NAMALWA (cell line): ENCODE measurements at places on chromosomes 1 and 21.
A peak's percentile ranks its signal among the peaks of the same experiment; 100 is the strongest.

GRCh38 chr1:14371771-14372497 is 226.6 kb upstream of the KAZN start:
- DNase-seq: no peak

DNA sequence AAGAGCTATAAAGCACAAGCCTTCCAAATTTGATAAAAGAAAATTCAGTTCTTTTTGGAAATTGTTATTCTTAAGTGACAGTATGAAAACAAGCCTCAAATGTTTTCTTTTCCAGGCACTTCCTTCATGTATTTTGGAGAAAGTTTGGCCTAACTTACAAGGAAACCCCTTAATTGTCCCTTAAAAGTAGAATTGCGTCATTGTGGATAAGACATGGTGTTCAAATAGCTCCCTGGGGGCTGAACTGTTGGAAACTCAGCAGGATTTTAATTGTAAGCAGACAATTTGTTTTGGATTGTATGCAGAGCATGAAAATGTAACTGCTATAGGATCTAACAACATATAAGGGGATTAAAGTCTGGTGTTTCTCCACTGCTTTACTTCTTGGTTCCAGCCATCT is 35.4 kb upstream of the FGGY start:
- no peak for DNase-seq

GRCh38 chr1:29969576-29969975 is 733.3 kb downstream of the PTPRU start:
- no peak for DNase-seq

DNA sequence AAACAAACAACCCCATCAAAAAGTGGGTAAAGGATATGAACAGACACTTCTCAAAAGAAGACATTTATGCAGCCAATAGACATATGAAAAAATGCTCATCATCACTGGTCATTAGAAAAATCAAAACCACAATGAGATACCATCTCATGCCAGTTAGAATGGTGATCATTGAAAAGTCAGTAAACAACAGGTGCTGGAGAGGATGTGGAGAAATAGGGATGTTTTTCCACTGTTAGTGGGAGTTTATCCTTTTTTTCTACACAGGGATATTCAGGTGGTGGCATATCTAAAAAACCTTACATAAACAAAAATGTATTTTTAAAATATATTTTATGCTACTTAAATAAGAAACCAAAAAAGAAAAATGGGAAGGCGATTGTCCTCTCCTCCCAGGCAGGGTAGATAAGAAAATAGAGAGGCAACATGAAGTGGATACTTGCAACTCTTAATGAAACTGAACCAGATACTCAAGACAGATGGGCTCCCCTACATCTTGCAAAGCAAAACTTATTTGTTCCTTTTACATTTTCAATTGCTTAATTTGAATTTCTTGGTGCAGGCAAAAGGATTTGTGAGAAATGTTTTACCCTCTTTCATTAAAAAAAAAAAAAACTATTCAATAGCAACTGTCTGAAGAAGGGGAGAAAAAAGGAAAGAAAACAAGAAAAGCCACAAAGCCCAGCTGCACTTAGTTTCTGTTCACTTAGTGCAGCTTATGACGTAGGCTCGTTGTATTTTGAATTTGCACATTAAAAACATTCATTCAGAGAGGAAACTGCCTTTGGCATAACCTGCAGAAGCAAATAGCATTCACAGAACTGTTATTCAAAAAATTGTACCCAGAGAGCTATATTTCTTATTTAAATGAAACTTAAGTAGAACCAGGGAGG is 36.9 kb upstream of the RGS1 start:
- DNase-seq: peak; percentile 84

- DNase-seq: no peak
Observed at GRCh38 chr1:19769211-19769932, 30.3 kb downstream of the TMCO4 start.

DNA sequence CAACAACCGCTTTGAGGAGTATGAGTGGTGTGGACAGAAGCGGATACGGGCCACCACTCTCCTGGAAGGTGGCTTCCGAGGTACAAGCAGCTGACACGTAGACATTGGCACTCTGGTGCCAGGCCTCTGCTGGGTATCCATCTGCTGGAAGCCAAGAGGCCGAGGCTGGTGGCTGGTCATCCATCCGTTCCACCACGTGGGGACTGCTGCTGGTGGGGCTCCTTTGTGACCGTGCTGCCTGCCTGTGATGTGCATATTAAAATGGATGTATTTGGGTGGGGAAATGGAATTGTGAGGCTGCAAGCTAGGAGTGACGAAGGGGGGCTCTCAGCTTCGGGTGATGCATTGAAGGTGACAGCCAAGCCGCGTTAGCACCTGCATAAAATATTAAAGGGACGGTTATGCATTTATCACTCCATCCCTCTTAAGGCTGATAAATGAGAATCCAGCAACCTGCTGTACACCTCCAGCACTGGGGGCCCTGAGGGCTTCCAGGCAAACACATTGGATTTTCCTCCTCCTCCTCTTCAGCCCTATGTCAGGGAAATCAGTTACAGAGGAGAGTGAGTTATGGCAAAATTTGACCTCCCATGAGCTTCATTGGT is 38.1 kb downstream of the TMEM53 start:
- DNase-seq: no peak

GRCh38 chr1:51551848-51552296 is 32.8 kb upstream of the EPS15 start:
- DNase-seq: no peak

DNA sequence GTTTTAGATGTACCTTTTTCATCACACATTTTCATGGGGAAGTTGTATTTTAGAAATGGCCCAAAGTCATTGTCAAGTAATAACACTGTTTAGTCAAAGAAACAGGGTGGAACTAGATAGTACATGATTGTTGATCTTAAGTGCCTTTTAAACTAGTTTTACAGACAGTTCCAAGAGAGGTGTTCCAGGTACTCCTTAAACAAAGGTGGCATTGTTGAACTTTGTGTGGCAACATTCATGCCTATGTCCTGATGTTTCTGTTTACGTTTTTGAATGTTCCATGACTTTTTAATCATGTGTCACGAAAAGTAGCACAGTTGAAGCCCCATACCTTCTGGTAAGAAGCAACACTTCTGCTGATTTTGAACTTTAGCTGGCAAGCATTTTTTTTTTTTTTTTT is 9.1 kb upstream of the SH3D21 start:
- DNase-seq: no peak

DNA sequence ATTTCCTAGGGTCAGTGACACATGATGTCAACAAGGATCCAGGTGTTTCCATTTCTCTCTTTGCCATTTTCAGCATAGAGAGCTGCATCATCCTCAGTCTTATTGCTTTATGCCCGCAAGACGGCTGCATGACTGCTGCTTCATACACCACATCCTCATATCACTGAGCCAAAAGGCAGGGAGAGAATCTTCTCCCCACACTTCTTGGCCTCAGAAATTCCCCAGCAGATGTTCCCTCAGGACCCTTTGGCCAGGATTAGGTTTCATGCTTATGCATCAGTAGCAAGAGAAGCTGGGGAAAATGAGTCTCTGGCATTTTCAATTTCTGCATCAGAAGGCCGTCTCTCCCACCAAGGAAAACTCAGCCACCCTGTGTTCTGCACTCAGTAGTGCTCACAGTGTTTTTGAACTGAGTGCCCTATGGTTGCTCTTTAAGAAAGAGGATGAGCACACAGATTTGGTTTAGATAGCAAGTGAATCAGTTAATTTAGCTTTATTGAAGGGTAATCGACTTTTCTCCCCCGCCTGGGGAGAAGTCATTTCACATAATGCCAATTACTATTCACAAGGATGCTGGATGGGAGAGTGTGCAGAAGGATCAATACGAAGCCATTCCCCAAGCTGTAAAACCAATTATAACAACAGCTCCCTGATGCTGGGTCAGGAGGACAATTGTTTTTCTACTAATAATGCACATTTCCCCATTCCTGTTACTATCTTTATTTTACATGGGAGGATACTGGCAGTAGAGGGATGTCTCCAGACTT is 360.2 kb downstream of the HHIPL2 start:
- no peak for DNase-seq

DNA sequence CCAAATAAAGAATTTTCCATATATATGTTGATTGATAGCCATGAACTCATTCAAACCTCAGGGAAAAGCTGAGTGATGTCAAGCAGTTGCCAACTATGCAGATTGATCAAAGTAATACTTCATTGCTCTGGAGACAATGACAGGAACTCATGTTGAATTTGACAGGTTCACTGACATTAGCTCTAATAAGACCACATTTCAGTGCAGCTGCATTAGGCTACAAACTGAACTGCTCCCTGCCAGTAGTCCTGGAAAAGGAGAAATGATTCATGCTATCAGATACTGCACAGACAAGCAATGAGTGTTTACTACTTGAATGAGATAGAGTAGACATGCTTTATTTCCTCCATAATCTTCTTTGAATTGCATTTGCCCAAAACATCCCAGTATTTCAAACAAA is 948.4 kb downstream of the MRPL39 start:
- no peak for DNase-seq

DNA sequence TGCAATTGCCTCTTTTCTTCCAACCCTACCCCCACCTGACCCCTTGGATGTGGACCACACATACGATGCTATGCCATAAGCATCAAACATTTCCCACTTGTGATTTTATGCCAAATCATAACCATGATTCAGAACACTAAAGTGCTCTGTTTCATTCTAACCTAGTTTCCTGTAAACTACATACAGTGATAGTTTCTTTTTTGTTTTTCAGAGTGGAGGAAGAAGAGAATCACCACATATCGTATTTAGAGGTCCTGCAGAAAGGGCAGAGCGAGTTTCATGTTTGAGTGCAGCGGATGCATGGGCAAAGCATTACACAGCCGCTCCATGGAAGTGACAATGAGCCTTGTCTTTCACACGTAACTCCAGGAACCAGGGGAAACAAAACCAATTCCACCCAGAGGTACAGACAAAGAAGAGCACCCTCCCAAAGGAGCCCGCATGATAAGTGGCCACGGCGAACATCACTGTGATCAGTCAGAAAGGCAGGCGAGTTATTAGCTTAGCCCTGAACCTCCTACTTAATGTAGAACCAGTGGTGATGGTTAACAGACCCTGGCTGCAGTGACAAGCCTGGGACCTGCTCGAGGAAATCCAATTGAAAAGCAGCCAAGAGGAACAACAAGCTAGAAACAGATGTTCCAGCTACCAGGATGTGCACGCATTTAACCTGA is 64.0 kb upstream of the ZNF281 start:
- no peak for DNase-seq

DNA sequence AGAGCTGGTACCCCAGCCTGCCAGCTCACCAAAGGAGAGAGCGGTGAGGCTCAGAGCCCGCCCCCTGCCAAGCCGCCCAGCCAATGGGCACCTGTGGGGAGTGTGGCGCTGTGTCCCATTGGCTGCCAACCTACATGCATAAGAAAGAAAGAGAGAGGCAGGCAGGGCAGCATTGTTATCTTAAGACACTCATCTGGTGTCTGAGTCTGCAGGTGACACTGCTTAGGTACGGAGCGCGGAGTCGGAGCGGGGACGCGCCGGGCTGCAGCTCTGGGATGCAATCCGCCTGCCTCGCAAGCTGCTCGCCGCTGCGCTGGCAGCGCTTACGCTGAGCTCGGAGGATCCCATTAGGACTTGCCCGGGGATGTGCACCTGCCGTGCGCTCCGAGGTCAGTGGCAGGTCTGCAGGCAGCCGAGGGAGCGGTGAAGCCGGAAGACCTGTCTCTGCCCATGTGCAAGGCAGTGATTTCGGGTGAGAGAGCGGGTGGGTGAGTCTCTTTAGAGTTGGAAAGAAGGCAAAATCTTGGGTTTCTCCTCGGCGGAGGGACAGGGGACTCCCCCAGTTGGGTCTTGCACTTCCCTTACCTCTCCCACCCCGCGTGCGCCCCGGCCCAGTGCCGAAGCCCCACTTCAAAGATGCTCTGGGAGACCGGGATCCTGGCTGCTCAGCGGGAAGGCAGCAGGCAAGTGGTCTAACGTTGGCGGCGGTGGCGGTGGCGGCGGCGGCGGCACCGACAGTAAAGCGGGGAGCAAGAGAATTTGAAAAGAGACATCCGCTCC is at the start of gene BRINP2:
TSS of gene BRINP2 (plus strand) at position 203 of the 780 bp plus-strand sequence. CDS start 58,919 bp downstream, outside the sequence.
- DNase-seq: no peak

GRCh38 chr1:15099441-15100120 is 54.0 kb upstream of the TMEM51 start:
- DNase-seq: no peak

DNA sequence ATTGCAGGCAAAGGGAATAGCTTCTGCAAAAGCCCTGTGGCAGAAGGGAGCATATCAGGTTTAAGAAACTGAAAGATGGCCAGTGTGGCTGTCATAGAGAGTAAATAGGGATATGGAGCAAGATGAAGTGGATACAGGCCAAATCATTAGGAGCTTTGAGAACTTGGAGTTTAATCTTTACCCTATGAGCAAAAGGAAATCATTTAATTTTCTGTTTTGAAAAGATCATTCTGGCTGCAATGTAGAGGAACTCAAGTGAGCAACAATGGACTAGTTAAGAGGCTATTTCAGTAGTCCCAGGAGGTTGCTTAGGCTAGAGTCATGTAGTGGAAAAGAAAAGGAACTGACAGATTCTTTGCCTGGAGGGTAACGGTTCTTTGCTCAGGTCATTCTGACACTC is 47.2 kb downstream of the RAP1A start:
- no peak for DNase-seq

DNA sequence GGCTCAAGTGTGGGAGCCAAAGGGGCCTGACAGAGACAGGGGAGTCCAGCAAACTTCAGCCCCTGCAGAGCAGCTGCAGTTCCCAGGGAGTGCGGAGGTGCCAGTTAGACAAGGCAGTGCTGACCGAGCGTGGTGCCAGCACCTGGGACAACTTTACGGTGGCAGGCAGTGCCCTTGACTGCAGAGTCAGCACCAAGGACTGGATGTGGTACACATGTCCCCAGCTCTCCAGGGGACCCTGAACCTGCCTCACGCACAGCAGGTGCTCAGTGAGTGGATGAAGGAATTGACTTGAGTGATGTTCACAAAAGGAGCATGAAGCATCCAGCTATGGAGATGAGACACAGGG is 296.5 kb downstream of the SIPA1L2 start:
- DNase-seq: no peak

DNA sequence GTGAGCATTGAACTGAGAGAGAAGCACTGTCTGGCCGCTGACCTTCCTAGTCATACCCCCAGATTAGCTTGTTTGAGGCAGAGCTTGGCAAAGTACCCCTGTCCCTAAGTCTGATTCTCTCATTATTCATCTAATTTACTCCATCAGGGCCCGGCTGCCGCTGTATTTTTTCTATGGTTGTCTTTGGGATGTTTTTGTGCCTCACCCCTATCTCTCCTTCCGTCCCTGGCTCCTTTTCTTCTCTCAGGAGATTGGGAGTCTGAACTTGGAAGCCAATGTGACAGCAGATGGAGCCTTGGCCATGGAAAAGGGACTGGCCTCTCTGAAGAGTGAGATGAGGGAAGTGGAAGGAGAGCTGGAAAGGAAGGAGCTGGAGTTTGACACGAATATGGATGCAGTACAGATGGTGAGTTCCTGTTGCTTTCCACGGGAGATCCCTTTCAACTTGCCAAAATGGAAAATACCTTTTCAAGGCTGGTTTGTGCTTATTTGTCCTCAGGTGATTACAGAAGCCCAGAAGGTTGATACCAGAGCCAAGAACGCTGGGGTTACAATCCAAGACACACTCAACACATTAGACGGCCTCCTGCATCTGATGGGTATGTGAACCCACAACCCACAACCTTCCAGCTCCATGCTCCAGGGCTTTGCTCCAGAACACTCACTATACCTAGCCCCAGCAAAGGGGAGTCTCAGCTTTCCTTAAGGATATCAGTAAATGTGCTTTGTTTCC is 53.9 kb downstream of the LAMC2 start:
- no peak for DNase-seq

- no peak for DNase-seq
Observed at GRCh38 chr1:152683846-152684245, 2.1 kb upstream of the LCE2B start.
